ENCODE measurements at places on chromosomes 7 and 10. TPM values are rescaled to one million over a fixed set of nuclear protein-coding genes. Genes with fewer than 3 reads are reported as not detected.

- H3K27ac ChIP-seq: peak overlapping the region; percentile 92
- DNase-seq: peak; percentile 66
- H3K27me3 ChIP-seq: no peaks in the 10 kb centered on the region
- H3K36me3 ChIP-seq: no peaks in the 10 kb centered on the region
- H3K4me3 ChIP-seq: no peak overlapping the region
- H3K4me1 ChIP-seq: peaks cover 60% of the 10 kb centered on the region
These were observed 48.5 kb upstream of the OSBPL3 start for GRCh38 chr7:25028370-25029021.

DNA sequence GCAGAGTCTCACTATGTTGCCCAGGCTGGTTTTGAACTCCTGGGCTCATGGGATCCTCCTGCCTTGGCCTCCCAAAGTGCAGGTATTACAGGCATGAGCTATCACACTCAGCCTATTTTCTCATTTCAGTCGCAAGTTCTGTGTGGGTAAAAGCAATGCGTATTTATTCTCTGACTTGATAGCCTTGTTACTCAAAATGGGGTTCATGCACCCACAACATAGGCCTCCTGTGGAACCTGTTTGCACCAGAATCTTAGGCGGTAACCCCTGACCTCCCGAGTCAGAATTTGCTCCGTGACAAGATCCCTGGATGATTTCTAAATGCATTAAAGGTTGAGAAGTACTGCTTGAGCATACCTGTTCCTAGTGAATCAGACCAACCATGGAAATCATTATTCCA lies 7.3 kb downstream of the IL2RA start:
- H3K4me1 ChIP-seq: no peaks in the 10 kb centered on the region
- no peak for DNase-seq
- no peak overlapping the region for H3K27ac ChIP-seq

DNA sequence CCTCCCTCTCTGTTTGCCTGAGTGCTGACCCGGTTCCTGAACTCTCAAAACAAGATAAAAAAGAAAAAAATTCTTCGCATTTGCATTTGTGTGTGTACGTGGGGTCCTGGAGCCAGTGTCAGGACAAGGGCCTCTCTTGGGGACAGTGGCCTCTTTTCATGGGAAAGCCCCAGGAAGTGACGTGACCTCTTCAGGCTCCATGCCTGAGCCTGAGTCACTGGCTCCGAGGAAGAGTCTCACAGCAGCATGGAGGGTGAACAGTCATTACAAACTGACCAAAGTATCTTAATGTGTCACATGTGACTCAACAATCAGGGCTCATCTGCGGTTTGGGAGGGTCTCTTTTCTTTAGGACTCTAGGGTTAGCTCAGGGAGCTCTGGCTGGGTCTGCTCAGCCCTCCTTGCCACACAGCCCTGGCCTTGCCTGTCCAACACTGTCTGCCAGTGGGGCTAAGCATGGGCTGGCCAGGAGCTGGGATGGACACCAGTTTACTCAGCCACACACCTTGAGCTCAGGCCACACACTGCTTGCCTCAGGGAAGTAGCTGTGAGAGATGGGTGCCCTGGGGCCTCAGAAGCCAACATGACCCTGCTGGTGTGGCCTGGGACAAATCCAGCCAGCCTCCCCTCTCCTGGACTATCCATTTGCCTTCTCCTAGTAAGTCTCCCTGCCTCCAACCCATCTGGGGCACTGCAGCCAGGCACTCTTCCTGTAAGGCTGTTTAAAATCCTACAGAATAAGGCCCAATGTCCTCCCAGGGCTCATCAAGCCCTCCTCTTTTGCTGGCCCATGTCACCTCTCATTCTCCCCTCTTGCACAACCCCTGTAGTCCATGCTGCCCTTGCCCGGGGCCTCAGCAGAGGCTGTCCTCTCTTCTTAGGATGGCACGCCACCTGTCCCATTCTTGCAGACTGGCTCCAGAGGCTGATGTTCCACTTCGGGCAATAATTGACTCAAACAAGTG lies 10.5 kb downstream of the TMEM273 start:
- no peak for DNase-seq
- H3K4me1 ChIP-seq: peaks cover 13% of the 10 kb centered on the region
- H3K36me3 ChIP-seq: no peaks in the 10 kb centered on the region
- H3K27ac ChIP-seq: no peak overlapping the region
- H3K27me3 ChIP-seq: no peaks in the 10 kb centered on the region

- H3K4me1 ChIP-seq: peaks cover 22% of the 10 kb centered on the region
- peak overlapping the region; percentile 97 for H3K27ac ChIP-seq
- H3K4me3 ChIP-seq: no peak overlapping the region
- H3K27me3 ChIP-seq: no peaks in the 10 kb centered on the region
- H3K36me3 ChIP-seq: no peaks in the 10 kb centered on the region
These were observed 3.3 kb upstream of the MAP3K8 start for GRCh38 chr10:30430544-30431298.

DNA sequence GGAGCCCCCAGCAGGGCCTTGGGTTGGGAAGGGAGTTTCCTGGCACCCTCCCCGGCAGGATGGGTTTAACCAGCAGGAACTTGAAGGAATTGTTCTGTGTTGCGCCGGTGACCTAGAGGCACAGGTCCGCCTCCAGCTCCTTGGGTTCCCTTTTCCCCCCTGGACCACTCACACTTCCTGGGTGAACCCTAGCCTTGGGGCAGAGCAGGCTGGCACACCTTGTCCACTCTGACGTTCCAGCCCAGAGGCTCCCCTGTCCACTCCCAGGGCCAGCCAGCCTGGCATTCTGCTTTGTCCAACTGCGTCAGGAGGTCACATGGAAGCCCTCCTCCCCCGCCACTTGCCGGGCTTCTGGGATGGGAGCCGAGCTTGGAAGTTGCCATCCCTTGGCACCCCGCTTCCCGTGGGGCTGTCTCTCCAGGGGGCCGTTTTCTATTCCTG lies 25.8 kb downstream of the TMEM120A start:
- no peak overlapping the region for H3K27ac ChIP-seq
- DNase-seq: no peak
- H3K36me3 ChIP-seq: no peaks in the 10 kb centered on the region
- no peak overlapping the region for H3K4me3 ChIP-seq
- H3K4me1 ChIP-seq: peaks cover 10% of the 10 kb centered on the region

GRCh38 chr10:118568327-118568848 lies 27.1 kb downstream of the PRLHR start:
- no peaks in the 10 kb centered on the region for H3K36me3 ChIP-seq
- H3K27me3 ChIP-seq: 0 out of 2 replicates have a peak, but pooled peaks cover 1% of the 10 kb centered on the region
- H3K27ac ChIP-seq: no peak overlapping the region
- DNase-seq: peak; percentile 74
- no peaks in the 10 kb centered on the region for H3K4me1 ChIP-seq

DNA sequence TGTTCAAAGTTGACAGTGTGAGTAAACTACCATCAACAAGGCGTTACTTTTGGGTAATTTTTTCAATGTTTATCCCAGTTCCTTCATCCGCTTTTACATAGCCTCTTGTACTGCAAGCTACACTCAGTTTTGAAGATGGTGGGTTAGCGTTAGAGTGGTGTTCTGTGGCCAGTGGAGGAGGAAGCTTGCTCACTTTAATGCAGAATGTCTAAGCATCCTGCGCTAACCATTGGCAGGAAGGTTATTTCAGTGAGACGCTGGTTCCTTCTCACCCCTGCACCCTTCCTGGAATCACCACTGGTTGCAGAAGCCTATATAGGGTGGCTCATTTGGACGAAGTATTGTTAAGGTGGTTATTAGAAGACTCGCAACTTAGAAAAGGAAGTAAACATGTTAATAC lies 159.1 kb downstream of the CELF2 start:
- no peaks in the 10 kb centered on the region for H3K27me3 ChIP-seq
- H3K4me3 ChIP-seq: no peak overlapping the region
- no peaks in the 10 kb centered on the region for H3K4me1 ChIP-seq

DNA sequence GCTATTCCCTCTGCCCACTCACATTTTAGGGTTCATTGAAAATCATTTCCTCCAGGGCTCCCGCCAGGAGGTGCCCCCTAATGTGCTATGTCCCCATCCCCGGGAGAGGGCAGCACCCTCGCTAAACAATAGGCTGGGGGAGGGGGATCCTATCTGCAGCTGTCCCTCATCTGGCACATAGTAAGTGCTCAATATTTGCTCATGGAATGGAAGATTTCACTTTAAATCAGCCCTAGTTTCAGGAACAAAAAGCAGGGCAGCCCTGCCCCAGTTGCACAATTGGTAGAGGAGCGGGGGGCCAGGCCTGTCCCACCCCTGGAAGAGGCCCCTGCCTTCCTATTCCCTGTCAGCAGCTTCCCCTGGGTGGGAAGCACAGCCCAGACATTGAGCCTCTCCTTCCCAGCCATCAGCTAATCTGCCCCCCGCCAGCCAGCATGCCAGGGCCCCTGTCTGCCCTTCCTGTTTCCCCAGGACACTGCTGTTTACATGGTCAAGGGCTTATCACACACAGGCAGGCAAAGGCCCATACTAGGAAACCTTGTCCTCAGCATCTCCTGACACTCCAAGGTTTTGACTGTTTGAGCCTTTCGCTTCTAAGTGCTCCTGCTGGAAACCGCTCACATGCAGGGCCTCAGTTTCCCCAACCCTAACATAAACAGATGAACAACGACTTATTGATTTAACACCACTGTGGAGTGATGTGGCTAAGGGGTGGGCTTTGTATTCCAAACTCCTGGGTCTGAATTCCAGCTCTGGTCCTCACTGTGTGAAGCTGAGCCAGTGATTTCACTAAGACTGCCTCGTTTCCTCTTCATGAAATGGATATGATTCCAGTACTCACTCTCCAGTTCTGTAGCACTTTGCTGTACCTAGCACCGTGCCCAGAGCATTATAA lies 130.7 kb upstream of the ZMIZ1 start:
- no peaks in the 10 kb centered on the region for H3K36me3 ChIP-seq
- no peak overlapping the region for H3K27ac ChIP-seq
- no peak overlapping the region for H3K4me3 ChIP-seq
- no peaks in the 10 kb centered on the region for H3K27me3 ChIP-seq
- DNase-seq: no peak
- no peaks in the 10 kb centered on the region for H3K4me1 ChIP-seq

DNA sequence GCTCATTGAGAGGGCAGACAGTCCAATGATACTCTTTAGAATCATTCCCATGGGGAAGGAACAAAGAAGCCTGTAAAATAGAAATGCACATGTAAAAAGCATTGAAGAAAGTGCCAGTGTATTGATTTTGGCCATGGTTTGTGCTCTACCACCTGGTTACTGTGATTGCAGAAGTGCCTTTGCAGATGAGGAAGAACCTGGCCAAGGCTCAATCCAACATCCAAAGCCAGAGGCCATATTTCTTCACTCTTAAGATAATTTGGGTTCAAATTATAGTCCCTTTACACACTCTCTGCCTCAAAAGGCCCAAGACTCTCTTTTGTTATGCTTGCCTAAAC lies 122.1 kb downstream of the EGFR start:
- H3K27me3 ChIP-seq: no peaks in the 10 kb centered on the region
- peaks cover 3% of the 10 kb centered on the region for H3K36me3 ChIP-seq
- H3K4me3 ChIP-seq: no peak overlapping the region
- H3K27ac ChIP-seq: no peak overlapping the region

GRCh38 chr7:104931181-104931781 lies 82.7 kb upstream of the KMT2E start:
- no peaks in the 10 kb centered on the region for H3K27me3 ChIP-seq
- H3K27ac ChIP-seq: no peak overlapping the region
- H3K4me1 ChIP-seq: peaks cover 10% of the 10 kb centered on the region

DNA sequence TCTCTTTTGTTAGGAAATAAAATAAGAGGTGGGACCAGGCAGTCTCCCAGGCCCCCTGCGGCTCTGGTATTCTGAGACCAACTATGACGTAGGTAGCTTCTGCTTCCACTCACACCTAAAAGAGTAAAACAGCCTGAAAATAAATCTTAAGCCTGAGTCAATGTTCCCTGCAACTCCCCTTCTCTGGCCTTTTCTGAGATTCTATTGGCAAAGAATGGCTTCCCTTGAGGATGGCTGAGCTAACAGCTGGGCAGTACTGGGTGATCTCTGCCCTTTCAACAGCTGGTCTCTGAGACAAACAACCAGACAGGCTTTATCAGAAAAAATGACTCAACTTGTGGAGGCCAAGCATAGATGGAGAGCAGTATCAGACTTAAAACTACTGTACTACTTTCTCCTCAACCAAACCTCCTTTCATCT lies 58.7 kb downstream of the CREB3L2 start:
- no peaks in the 10 kb centered on the region for H3K36me3 ChIP-seq
- DNase-seq: no peak
- H3K4me3 ChIP-seq: no peak overlapping the region
- H3K27me3 ChIP-seq: no peaks in the 10 kb centered on the region

DNA sequence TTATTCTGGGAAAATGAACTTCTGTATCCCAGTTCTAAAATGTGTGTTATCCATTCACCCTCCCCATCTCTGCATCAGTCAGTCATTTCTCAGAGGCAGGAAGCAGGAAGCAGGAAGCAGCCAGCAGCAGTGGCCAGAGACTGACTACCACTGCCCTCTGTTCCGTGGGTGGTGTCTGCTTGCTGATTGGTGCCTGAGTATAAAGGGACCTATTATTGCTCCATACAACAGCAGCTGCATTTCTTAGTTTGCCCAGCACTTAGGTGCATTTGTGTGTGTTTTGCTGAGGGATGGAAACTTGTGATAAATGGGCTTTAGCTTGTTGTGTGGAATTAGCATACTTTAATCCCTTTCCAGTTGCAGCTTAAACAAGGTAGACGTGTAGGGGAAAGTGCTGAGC lies 582.2 kb downstream of the SORCS1 start:
- H3K27me3 ChIP-seq: no peaks in the 10 kb centered on the region
- H3K4me1 ChIP-seq: no peaks in the 10 kb centered on the region
- H3K4me3 ChIP-seq: no peak overlapping the region
- no peak overlapping the region for H3K27ac ChIP-seq
- DNase-seq: no peak

- no peaks in the 10 kb centered on the region for H3K4me1 ChIP-seq
- no peaks in the 10 kb centered on the region for H3K36me3 ChIP-seq
- H3K4me3 ChIP-seq: no peak overlapping the region
- no peaks in the 10 kb centered on the region for H3K27me3 ChIP-seq
These were observed 20.2 kb upstream of the TMEM72 start for GRCh38 chr10:44890696-44891563.

DNA sequence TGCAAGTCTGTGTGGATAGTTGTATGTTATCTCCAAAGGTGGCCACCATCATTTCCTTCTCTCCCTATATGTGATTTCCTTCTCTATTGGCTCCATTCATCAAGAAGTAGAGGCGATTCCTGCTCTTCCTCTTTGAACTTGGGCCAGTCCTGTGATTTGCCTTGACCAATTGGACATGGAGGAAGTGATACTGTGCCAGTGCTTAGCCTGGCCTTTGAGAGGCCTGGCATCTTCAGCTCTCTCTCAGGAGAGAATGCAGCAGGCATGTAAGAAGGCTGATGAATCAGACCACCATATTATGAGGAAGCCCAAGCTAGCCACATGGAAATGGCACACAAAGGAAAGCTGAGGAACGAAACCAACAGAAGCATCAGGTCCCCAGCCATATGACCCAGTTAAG lies 195.0 kb upstream of the SVIL start:
- no peak overlapping the region for H3K27ac ChIP-seq
- H3K4me3 ChIP-seq: no peak overlapping the region
- H3K27me3 ChIP-seq: no peaks in the 10 kb centered on the region
- H3K36me3 ChIP-seq: no peaks in the 10 kb centered on the region
- H3K4me1 ChIP-seq: peaks cover 13% of the 10 kb centered on the region

GRCh38 chr7:96674565-96674964 lies 35.1 kb downstream of the SEM1 start:
- no peaks in the 10 kb centered on the region for H3K4me1 ChIP-seq
- no peaks in the 10 kb centered on the region for H3K27me3 ChIP-seq
- no peak for DNase-seq
- no peaks in the 10 kb centered on the region for H3K36me3 ChIP-seq
- no peak overlapping the region for H3K4me3 ChIP-seq

The LANCL2 gene
- 18.1 TPM for total RNA-seq

The PTN gene
- 9.2 TPM for total RNA-seq

The SCIN gene
- total RNA-seq: 0.39 TPM

The FOXI2 gene
- total RNA-seq: not detected

The GSTO2 gene
- 1.1 TPM for total RNA-seq

The FAM237B gene
- not detected for total RNA-seq

Measured in Caco-2 (cell line).